Activated naive CD8-positive, alpha-beta T cell treated with anti-CD3 and anti-CD28 coated beads, Interleukin-2, amount 50 U/mL, for 24 hours (primary cell): ENCODE measurements at places on chromosomes 1 and 21.

DNA sequence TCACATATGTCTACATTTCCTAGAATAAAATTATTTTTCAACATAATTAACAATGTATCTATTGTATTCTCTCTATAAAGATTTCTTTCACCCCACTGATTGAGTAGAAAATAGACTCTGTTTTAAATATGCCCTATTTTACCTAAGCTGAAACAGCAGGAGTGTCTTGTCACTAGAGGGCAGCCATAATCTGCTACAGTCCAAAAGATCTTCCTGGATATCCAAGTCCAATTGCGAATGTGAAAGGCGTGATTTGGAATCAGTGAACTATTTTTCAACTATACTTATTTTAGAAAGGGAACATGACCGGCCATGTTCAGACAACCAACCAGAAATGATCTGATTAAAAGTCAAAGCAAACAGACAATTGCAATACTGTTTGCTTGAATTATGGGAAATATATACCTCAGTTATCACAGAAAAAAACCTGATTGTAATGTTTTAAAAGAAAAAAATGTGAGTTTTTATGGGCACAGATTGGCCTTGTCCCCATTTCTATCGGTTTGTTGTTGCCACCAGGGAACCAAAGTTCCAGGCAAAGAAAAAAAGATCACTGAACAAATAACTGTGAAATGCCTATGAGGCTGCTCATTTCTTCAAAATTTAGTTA is 1211.0 kb upstream of the ADGRL4 start:
- no peak for DNase-seq

DNA sequence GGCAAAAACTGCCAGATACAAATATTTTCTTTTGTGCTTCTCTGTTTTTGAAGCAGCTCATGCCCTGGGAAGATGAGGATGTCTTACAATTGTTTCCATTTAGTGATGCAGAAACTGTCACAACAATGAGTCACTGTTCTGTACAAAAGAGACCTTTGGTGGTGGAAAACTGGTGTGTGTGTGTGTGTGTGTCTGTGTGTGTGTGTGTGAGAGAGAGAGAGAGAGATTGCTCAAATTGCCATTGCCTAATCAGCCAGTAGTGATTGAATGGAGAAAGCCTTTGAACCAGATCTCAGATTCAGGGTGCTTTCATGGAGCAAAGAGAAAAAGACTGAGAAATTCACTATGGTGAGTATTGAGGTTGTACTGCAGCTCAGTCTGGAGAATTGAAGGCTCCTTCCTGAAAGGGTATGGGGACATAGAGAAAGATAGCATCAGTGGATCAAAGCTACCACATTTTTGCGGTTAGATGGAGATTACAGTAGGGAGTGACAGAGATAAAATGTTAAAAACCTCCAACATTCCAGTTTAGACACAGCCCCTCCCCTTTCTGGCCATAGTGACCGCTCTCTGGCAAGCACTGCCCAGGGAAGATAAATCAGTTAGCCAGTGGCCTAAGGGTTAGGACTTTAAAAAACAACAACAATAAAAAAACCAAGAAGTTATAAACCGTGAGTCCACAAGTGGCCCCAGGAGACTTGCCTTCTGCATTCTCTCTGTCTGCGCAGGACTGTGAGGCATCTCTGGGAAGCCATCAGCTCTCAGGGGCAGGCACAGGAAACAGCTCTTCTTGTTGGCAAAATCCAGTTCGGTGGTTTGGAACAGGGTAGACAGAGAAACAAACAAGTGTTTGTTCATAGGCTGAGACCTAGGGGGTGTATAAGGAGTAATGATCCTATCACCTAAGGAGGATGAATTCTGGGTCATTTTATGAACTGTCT is 406.5 kb downstream of the DUSP10 start:
- DNase-seq: no peak

GRCh38 chr1:115630342-115630741 is 11.4 kb upstream of the VANGL1 start:
- DNase-seq: no peak

DNA sequence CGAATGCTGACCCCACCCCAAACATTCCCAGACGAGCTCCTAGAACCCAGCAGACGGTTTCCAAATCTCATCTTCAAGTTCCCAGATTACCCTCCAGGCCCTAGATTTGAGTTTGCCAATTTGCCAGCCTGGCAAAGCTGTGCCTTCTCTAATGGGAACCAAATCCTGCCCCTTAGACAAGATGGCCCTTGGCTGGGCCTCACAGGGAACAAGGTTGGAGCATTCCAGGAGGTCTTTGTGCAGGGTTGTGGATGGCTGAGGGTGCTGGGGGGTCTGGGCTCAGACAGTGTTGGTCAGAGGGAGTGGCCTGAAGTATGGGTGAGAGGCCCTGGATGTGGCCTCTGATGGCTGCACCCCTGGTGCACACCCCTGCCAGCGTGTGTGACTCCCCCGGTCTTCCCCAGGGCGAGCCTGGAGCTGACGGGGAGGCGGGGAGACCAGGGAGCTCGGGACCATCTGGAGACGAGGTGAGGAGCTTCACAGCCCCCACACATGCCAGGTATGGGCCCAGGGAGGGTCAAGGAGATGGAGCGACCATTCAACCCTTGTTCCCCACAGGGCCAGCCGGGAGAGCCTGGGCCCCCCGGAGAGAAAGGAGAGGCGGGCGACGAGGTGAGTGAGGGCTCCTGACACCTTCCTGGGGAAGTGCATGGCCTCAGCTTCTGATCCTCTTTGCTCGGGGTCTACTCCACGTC is 10.2 kb downstream of the COL6A1 start:
- DNase-seq: no peak

- no peak for DNase-seq
These were observed 6.7 kb upstream of the MYOM3 start for GRCh38 chr1:24118410-24119242.

GRCh38 chr21:24224422-24224821 is 1382.9 kb downstream of the MRPL39 start:
- DNase-seq: no peak

GRCh38 chr1:93317207-93317606 is 28.5 kb upstream of the DR1 start:
- no peak for DNase-seq

DNA sequence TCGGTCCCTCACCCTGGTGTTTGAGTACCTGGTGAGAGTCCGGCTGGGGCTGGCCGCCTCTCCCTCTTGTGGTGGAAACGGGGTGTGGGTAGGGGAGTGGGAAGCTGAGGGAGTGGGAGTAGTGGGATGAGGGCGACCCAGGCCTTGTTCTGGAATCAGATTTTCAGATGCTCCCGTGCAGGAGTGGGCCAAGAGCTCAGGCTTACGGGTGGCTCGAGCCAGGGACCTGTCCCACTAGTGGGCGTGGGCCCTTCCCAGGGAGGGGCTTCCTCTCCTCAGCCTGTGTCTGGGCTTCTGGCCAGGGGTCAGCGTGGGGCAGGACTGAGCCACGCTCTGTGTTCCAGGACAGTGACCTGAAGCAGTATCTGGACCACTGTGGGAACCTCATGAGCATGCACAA is 22.0 kb downstream of the CDK18 start:
- DNase-seq: no peak

DNA sequence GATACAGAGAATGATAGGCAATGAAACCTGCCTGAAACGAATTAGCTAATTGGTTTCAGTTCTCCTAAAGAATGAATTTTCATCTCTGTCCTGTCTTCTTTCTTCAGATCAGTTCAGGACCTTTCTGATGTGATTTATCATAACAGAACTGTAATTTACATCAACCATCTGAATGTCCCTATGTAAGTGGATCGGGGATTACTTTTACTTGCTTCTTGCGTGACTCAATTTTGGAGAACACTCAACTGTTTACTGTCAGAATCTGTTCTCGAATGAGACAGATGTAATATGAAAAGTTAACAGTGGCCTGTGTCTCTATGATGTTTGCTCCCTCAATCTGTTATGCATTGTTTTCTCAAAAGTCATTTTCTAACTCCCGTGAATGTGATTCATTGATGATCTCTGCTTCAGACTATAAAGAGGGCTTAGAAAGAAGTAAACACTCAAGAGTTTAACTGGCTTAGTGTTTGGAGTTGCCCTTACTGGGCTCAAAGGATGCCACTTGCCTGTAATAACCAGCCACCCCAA is 111.0 kb downstream of the GABPA start:
- no peak for DNase-seq

DNA sequence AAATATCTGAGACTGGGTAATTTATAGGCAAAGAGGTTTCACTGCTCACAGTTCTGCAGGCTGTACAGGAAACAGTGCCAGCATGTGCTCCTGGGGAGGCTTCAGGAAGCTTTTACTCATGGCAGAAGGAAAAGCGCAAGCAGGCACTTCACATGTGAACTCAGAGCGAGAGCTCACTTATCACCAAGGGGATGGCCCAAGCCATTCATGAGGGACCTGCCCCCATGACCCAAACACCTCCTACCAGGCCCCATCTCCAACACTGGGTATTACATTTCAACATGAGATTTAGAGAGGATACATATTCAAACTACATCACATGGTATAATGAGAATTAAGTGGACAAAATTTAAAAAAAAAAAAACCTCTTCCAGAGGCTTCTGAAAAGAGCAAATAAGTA is 13.7 kb downstream of the WASF2 start:
- DNase-seq: peak; percentile 16

DNA sequence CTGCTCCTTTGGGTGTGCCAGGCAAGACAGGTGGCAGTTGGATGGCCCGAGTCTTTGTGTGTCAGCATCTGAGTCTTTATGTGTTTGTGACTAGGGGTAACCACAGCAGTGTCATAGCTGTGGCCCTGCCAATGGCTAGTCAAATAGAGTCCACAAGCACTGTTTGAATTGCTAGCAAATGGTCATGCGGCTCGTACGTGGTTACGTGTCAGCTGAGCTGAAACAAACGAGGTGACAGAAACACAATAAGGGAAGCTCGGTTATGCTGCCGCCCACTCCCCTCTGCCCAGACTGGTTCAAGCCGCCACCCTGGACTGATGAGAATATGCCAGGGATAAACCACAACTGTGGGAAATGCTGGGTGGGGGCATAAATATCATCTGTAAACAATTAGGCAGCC is 174.3 kb upstream of the LMO4 start:
- no peak for DNase-seq

DNA sequence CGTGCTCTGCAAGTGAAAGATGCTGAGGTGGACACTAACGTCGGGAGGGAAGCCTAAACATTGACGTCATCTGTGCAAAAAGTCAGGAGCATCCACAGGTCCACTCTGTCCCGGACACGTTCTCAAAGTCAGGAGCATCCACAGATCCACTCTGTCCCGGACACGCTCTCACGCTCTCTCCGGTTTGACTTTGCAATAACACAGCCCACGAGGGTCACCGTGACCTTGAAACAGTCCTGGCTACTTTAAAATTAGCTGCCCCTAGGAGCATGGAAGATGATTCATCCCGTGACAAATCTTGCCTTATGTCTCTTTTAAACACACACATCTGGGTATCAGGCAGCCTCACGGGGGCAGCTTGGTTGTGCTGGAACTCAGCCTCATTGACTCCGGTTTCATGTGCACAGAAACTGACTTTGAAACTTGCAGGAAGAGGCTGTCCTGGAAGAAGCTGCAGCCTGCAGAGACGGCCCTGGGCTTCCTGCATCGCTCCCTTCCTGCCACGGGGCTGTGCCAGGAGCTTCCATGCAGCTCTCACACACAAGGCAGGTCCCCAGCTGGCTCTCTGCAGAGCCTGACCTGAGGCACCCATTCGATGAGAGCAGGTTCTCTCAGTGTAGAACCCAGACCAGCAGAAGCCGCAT is 18.1 kb upstream of the COL18A1 start:
- DNase-seq: no peak

GRCh38 chr1:241611063-241611462 is 29.1 kb downstream of the CHML start:
- no peak for DNase-seq

GRCh38 chr1:224198572-224198971 is 15.5 kb downstream of the DEGS1 start:
- no peak for DNase-seq

DNA sequence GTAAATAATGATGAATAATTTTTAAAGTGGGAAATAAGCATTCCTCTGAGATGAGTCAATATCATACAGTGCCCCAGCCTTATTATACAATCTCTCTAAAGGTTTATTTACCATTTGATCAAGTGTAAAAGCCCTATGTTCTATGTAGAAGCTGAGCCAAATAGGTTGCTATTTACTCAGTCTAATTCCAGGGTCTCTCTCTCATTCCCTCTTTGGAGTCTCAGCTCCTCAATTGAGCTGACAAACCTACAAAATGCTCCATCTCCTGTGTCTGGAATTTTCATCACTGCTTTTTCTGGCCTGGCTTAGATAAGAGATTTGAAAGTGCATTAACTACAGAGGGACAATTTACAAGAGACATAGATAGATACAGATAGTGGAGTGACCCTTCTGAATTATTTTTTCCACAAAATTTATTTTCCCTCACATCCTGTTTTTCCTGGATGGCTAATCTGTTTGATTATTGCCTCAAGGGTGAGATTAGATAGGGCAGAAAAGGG is 24.8 kb upstream of the USH2A start:
- DNase-seq: no peak

- no peak for DNase-seq
These were observed 63.8 kb downstream of the CD34 start for GRCh38 chr1:207847116-207847515.

- no peak for DNase-seq
These were observed 21.9 kb upstream of the EPS8L3 start for GRCh38 chr1:109785446-109786111.

GRCh38 chr1:212326541-212326940 is 41.3 kb downstream of the PPP2R5A start:
- DNase-seq: no peak

DNA sequence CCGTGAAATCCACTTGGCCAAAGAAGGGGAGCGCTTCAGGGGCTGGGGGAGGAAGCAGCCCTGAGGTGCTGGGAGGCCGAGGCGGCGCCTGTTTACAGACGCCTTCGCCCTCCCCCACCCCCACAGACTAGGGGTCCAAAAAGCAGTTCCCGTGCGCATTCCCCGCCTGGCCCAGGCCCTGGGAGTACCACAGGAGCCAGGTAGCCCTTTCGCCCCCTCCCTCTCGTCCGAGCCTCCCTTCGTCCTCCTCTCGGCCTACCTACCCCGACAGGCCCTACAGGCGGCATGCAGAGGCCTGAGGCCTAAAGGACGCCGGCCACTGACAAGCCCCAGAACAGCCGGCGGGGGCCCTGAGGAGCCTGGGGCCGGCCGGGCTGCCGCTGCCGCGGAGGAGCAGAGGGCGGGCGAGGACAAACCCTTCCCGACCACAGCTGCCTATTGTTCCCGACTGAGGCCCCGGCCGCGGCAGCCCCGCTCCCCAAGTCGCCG is 522 bp downstream of the RC3H1 start:
- peak; percentile 43 for DNase-seq

GRCh38 chr1:117371441-117372151 is 4.3 kb downstream of the MAN1A2 start:
- no peak for DNase-seq

GRCh38 chr1:236812334-236813030 is 17.4 kb downstream of the MTR start:
- no peak for DNase-seq

DNA sequence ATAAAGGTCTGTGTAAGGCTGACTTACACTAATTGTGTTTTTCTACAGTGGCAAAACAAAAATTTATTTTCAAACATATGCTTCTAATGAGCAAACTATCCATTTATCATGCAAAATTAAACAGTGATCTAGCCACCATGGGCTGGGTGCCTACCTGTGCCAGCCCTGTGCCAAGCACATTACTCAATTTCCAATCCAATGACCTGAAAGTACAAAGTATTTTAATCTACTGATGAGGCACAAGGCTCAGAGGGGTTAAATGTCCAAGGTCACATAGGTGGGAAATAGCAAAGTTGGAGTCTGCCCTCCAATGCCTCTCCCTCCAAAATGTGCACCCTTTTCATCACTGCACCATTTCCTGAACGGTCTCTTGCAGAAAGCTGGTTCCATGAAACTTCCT is 279.1 kb upstream of the FMN2 start:
- no peak for DNase-seq

- DNase-seq: no peak
These were observed 51.2 kb downstream of the XKR8 start for GRCh38 chr1:28010969-28011368.
